ENCODE measurements at places on chromosomes 7 and 10.

DNA sequence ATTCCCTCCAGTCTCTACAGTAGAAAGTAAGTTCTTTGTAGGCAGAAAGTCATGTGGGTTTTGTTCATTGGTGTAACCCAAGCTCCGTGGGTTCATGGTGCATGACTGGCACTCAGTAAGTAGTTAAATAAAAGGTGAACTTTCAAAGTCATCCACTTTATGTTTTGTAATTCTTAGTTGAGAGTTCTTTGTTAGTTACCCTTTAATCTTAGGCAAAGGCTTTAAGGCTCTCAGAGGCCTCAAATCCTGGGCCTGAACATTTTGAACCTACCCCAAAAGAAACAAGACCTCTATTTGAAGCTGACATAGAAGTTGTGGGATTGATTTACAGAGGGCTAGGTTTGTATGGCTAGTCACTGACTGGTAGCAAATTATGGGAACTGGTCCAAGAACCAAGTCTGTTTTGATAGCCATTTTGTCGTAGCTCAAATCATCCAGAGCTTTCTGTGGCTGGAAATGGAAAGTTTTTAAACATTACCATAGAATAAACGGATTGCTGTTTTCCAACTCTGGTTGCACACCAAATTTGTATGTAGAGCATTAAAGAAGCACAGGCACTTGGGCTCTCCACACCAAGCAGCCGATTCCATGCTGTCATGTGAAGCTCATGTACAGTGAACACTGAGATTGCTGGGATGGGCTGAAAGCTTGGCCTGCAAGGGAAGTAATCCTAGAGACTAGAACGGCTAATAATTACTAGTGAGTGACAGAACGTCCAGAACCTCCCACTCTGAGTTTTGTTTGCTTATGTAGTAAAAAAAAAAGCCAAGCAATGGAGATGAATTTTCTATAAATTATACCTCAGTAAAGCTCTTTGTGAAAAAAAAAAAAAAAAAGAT is 53.5 kb downstream of the DENND11 start:
- no peak for DNase-seq

DNA sequence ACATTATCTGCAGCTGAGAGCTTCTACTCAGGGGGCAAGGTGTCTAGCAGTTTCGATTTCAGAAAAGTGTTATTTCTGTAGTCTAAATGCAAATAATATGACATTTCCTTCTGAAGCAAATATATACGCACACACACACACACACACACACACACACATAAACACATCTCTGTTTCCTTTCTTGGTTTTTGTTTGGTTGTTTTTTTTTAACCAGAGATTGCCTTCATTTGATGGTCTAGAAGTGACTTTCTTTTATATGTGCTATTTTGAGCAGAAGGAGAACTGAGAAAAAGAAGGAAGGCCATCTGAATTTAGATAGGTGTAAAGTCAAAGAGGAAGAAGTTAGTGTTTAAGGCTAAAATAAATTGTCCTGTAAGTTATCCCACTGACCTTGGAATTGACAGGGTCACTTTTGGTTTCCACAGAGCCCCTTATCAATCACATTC is 142.2 kb downstream of the TRIL start:
- no peak for DNase-seq

- no peak for DNase-seq
These were observed 696.7 kb downstream of the TNS3 start for GRCh38 chr7:46885167-46885566.

DNA sequence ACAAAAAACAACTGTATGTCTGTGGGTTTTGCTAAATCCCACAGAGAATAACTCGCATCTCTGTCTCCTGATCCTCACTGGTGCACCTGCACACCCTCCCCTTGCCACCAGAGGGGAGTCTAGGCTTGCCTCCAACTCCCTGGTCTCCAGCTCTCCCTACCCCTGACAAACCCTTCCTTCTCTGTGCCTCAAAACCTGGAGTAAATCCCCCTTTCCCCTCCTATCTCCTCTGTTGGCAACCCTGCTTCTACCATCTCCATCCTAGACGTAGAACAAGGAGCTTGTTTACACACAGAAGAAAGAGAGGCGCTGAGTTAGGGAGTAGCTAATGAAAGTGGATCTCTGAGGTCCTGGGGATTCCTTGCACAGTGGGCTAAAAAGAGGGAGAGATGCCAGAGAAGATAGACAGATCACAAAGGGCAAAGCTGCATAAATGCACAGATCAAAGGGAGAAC is 6.0 kb downstream of the MBLAC1 start:
- DNase-seq, result peak; percentile 73

DNA sequence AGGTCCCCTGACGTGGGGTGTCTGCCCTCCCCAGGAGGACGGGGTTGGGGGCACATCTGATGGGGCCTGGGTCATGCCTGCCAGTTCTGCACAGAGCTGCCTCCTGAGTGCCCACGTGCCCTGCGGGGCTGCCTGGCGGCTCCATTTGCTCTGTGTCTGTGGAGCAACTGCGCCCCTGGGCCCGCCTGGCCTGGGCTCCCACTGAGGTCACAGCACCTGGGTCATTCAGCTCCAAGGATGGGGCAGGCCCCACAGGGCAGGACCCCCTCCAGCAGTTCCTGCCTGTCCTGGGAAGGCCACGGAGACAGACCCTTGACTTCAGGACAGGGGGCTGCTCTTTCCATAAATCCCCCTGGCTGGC is 590.6 kb downstream of the PTPRN2 start:
- DNase-seq, result no peak

GRCh38 chr7:98133621-98134303 is 27.1 kb downstream of the LMTK2 start:
- peak; percentile 26 for DNase-seq

Data from cardiac fibroblast (primary cell).